ENCODE measurements at places on chromosomes 2 and 18. TPM values are rescaled to one million over a fixed set of nuclear protein-coding genes. Genes with fewer than 3 reads are reported as not detected.

DNA sequence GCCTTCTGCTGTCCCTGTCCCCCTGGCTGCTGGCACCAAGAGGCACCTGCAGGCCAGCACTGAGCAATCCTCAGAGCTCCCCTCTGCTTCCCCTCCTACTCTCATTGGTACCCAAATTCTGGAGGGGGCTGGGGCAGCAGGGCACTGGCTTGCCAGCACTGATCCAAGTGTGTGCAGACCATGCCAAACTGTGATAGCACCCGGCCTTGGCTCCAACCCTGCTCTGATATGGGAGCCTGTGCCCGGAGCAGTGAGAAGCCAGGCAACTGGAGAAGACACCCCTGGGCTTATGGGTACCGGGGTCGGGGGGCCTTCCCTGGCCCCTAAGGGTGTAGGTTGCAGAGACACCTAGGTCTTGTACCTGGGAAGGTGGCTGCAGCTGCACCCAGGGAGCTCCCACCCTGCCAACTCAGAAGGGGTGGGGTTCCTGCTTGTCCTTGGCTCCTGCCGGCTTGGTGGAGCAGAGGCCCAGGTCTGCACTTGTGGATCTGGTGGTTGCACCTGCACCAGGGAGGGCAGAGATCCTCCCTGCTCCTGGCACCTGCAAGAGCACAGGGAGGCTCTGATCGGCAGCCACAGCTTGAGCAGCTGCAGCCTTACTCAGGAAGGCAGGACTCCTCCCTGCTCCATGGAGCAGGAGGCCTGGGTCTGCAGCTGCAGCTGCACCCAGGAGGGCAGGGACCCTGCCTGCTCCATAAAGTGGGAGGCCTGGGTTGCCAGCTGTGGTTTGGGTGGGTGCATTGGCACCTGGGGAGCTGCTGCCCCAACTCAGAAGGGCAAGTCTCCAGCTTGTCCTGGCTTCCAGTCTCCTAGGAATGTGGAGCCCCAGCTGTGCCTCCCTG is 96.3 kb downstream of the BCL2L11 start:
- DNase-seq: no peak

GRCh38 chr2:240819858-240820606 is at the start of gene KIF1A:
TSS of gene KIF1A (minus strand) at chr2:240820219. CDS start at chr2:240797752, 22,467 bp downstream.
- DNase-seq: no peak

DNA sequence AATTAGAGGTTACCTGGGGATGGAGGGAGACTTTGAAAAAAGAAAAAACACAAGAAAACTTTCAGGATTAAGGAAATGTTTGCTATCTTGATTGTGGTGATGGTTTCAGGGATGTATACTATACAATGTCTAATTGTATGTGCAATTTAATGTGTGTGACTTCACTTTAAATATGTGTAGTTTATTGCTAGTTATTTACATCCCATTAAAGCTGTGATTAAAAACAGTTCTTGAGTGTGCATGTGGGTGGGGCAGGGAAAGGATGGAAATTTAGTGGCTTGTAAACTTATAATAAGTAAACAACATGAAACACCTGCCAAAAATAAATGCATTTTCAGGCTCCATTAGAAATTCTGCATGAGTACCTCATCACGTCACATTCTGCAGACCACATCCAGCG is 167.0 kb downstream of the MYO5B start:
- no peak for DNase-seq

DNA sequence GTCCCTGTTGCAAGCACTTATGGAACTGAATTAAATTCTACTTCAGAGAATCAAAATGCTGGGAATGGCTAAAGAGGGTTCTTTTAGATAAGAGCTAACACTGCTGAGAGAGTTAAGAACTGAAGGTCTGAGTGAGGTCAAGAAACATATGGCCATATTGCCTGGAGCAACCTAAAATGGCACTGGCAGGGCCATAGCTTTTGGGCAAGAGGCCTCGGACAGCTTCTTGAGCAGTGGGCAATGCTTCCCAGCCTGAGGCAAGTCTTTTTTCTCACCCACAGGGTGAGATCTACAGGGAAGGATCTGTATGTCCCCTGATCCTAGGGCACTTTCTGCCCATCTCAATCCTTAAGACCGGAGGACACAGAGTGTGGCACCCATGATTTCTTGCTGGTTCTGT is 244.6 kb upstream of the NT5C1B start:
- no peak for DNase-seq

- DNase-seq: no peak
These were observed 62.7 kb downstream of the RTP5 start for GRCh38 chr2:241931976-241932898.

GRCh38 chr18:50816419-50817166 is 3.2 kb downstream of the MRO start:
- DNase-seq: no peak

DNA sequence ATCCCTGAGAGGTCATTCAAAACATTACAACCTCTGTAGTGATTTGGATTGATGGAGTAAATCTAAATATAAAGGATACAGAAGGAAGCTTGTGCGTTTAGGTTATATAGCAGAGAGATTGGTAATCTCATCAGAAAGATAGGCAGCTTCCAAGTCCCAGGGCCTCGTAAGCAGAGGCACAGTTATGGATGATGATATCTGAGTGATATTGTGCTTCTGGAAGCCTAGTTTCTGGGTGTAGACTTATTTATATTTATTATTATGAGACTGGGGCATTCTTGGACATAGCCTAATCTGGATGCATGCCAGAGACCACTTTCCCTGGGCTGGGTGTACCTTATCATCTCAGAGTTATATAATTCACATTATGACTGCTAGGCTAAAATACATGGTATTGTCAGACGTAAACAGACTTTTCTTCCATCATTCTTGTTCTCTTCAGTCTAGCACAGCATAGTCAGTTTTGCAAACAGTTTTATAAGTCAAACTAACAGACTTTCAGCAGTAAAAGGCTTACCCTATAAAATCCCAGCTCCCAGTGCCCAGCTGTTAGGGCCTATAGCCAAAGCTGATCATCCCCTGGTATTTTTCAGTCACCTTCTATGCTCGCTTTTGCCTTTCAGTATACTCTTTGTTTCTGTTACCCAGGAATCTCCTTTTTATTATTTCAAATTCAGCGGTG is 47.9 kb downstream of the RAB3GAP1 start:
- DNase-seq: no peak

COL4A3 gene
- 8.6 TPM for total RNA-seq

KDM3A gene
- total RNA-seq: 56.3 TPM

Data from tibial nerve (tissue), 4 donors.